ENCODE measurements at places on chromosomes 2 and 18.

GRCh38 chr2:163990541-163990940, 254.7 kb upstream of the FIGN start:
- DNase-seq: no peak

- no peak for DNase-seq
Observed at GRCh38 chr2:226154610-226155009, 645.0 kb downstream of the IRS1 start.

DNA sequence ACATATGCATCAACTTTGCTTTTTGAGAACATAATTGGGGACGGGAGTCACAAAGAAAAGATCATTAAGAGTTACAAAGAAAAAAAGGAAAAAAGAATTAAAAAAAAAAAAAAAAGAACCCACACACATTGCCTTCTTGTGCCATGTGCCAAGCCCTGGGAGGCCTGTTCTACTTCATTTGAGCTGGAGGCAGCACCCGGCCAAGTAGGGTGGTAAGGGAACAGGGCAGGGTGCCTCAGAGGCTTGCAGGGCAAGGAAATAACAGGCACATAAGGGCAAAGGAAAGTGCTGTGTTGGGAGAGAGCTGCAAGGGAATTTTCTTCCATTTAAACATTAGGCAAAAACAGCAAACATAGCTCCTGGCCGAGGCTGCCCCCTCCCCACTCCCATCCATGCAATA, 418.0 kb downstream of the TMEM182 start:
- DNase-seq: no peak

- DNase-seq: no peak
Observed at GRCh38 chr2:218075975-218076811, 7.1 kb downstream of the RUFY4 start.

GRCh38 chr2:11773111-11773510, 26.7 kb downstream of the LPIN1 start:
- no peak for DNase-seq

DNA sequence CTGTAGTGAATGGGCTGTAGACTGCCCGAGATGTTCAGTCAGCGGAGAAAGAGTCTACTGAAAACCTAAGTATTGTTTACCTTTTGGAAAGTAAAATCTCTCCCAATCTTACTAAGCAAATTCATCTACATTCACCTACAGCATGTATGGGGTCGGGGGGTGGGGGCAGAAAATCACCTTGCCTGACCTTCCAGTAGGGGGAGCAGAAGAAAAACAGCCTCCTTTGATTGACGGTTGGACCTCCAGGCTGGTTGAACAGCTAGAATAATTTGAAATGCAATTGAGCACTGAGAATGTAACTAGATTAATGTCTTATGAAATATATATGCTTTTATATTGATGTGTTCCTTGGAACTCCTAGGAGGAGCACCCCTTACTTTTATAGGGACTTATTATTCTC, 10.0 kb downstream of the LRATD1 start:
- DNase-seq: no peak

- no peak for DNase-seq
Observed at GRCh38 chr2:180983468-180984242, 3.2 kb downstream of the UBE2E3 start.

GRCh38 chr2:191747170-191747530, 69.2 kb downstream of the NABP1 start:
- no peak for DNase-seq

GRCh38 chr2:118667964-118668363, 179.5 kb downstream of the EN1 start:
- DNase-seq: no peak

DNA sequence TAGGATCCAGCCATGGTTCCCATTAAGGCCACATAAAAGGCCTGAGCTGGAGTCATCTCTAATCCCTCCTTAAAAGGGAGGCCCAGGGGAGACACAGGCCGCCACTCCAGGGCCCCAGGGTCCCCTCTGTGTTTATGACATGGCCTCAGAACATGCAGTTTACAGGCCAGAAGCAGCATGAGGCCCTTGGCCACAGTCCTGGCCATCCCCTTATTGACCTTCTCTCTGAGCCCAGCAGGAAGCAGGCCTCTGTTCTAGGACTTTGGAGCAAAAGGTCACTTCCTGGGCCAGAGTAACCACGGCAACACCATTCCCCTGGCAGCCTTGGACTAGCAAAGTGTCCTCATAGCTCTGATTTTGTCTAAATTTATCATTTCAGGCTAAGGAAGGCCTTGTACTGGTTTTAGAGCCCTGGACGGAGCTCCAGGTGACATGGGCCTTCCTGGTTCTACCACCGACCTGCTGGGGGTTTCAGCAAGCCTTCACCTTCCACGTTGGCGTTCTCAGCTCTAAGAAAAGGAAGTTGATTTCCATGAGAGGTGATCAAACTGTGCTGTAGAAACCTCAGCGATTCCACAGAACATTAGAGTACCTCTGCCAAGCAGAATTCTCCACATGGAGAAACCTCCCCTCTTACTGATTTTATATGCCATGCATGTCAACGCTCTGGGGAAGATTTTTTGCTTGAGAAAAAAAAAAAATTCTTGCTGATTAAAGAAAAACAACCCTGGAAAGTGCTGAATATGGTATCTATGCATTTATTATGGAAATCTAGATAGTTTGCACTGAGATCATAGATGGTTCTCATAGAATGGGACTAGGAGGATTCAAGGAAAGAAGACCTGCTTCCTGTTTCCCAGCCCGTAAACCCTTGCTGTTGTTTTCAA, 53.7 kb downstream of the HS1BP3 start:
- DNase-seq: no peak

- no peak for DNase-seq
Observed at GRCh38 chr2:241217320-241218031, 29.0 kb downstream of the ANO7 start.

GRCh38 chr2:37337620-37338280, 6.7 kb upstream of the QPCT start:
- DNase-seq: no peak

- no peak for DNase-seq
Observed at GRCh38 chr18:38557006-38557405, 991.4 kb upstream of the CELF4 start.

GRCh38 chr18:148841-149240, 9.5 kb upstream of the USP14 start:
- no peak for DNase-seq

GRCh38 chr2:206918263-206918662, 21.1 kb upstream of the CPO start:
- no peak for DNase-seq

DNA sequence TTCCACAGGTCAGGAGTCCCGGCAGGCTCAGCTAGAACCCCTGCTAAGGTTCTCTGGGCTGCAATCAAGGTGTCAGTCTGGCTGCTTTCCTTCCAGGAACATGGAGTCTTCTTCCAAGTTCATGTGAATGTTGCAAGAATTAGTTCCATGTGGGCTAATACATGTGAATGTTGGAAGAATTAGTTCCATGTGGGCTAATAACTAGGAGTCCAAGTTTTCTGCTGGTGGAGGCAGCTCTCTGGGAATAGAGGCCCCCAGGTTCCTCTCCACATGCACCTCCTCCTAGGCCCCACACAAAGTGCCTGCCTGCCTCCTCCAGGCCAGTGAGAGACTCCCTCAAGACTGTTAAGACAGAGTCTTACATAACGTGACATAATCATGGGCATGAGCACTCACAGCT, 140.8 kb upstream of the SLC35G4 start:
- no peak for DNase-seq

DNA sequence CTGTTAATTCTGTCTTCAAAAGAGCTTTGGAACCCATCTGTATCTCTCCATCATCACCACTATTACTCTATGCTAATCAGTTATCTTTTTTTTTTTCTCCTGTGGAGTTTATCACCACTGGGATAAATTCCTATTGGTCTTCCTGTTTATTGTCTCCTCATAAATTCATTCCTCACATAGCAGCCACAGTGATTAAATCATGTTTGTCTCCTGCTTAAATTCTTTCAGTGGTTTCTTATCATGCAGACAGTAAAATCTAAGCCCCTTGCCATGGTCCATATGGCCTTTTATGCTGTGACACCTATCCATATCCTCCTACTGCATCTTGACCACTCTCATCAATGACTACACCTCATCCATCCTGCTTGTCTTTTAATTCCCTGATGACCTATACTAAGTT, 239.8 kb upstream of the ZEB2 start:
- no peak for DNase-seq

- no peak for DNase-seq
Observed at GRCh38 chr2:68371581-68371980, 6.5 kb downstream of the PLEK start.

DNA sequence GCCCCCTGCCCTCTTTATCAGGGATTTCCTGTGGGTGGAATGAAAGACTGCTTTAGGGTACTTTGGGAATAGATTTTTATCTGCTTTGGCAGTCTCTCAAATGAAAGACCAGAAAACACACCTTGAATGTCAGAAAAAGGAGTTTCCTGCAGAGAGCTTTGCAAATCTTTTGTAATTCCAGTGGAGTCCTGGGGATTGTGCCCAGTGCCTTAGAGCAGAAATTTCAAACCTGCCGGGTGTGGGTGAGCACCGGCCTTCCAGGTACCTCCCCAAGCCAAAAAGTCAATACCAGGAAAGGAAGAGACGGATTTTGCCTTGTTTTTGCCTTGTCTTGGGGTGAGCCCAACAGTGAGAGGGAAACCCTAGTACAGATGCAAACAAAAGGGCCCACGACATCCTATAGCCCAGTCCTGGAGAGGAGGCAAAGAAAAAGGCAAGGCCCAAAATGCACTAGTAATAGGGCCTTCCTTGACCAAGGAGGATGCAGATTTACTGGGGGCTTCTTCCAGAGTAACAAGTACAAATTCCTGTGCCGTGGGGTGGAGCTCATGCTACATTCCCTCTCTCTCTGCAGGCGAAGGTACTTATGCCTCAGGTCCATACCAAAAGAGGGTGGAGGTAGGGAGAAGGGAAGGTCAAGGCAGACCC, 36.4 kb downstream of the FOXI3 start:
- no peak for DNase-seq

DNA sequence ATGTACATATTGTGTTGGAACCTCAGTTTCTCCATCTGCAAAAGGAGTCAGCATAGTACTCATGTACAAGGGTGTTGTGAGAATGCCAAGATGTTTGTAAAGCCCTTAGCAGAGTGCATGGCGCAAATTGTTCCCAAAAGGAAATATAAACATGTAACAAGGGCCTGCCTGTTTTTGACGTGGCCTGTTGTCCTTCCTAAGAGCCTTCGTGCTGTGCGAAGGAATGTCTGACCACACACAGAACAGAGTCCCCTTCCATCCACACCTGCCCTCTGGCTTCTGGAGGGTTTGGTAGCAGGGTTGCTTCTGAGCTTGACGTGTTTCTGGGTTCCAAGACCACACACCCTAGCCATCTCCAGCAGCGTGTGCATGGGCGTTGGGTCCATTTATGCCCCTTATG, 34.9 kb downstream of the CABLES1 start:
- no peak for DNase-seq
